ENCODE measurements at places on chromosomes 5 and 9.
A peak's percentile ranks its signal among the peaks of the same experiment; 100 is the strongest.

- DNase-seq: no peak
Observed at GRCh38 chr5:67537439-67538148, 341.0 kb upstream of the CD180 start.

GRCh38 chr5:134026521-134027287 is 21.9 kb upstream of the VDAC1 start:
- DNase-seq: peak; percentile 70

GRCh38 chr5:137379555-137380286 is 119.4 kb downstream of the SPOCK1 start:
- no peak for DNase-seq

GRCh38 chr9:126336736-126337325 is 10.2 kb downstream of the MVB12B start:
- DNase-seq: no peak

GRCh38 chr5:131147258-131147657 is 17.8 kb downstream of the HINT1 start:
- no peak for DNase-seq

DNA sequence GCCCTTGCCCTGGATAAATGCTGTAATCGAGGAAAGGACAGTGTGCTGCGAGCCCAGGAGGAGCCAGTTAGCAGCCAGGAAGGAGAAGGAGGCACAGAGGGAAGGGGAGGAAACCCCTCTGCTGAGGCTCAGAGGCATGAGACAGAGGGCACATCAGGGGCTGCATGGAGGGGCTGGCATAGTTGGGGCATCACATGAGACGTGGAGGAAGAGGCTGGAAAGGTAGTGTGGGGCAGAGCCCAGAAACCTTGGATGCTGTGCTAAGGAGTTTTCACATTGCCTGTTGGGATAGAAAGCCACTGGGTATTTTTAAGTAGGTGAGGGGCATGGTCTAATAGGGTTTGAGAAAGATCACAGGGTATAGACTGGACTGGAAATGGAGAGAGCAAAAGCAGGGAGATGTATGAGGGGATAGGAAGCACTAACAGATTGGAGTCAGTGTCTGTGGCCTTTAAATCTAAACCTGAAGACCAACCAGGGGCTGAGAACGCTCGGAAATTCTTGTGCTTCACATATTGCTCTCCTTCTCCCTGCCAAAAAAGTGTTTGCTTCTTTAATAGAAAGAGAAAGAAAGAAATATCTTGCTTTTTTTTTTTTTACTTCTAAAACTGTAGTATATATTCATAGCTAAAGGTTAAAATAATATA is 33.0 kb upstream of the ANGPTL2 start:
- no peak for DNase-seq

GRCh38 chr9:70043285-70043684 is 363 bp upstream of the MAMDC2 start:
- no peak for DNase-seq

- peak; percentile 82 for DNase-seq
Observed at GRCh38 chr9:133956520-133957076, 35.5 kb downstream of the VAV2 start.

DNA sequence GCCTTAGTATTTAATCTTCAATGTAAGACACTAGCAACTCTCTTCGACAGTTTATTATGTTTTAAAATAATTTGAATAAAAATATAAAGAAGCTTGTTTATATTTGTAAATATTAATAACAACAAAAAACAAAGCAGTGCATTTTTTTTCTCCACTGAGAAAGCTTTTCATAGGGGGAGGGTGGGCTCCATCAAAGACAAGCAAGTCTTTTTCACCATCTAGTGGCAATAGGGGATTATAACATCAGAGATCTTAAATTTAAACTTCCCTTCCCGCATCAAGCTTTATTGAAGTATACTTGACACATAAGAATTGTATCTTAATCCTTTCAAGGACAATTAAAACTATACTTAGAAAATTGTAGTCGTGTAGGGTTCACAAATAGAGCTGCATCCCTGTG is 9.3 kb upstream of the OR13F1 start:
- no peak for DNase-seq

DNA sequence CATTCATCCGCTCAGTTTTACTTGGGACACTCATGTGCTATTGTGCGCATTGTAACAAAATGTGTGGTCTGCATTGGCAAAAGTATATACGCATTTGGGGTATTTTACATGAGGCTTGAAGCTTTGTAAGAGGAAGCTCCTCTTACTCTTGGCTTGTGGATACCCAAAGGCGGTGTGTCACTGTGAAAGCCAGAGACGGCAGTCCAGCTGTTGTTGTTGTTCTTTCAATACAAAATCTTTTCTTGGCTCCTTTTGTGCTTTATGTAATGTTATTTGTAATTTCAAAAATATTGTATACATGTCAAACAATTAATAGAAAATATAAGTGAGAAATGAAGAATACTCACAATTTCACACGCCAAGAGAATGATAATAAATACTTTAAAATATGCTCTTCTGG is 128.3 kb upstream of the MOCS2 start:
- DNase-seq: no peak

- DNase-seq: no peak
Observed at GRCh38 chr5:72293495-72294055, 26.5 kb downstream of the MRPS27 start.

DNA sequence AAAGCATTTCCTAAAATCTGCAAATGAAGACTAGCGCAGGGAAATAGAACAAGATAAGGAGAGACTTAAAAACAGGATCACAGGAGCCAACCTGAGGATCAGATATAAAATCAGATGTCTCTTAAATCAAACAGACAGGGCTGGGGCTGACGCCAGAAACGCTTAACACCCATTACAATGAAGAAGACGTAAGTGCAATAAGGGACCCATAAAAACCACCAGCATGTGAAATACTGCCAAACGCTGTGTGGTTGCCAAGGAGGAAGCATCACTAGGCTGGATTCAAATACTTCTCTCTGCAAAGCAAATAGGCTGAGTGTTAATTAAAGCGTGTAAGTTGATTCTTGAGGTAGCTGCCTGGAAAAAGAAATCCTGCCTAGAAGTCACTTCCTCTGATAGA is 74.4 kb upstream of the ATP10B start:
- no peak for DNase-seq

DNA sequence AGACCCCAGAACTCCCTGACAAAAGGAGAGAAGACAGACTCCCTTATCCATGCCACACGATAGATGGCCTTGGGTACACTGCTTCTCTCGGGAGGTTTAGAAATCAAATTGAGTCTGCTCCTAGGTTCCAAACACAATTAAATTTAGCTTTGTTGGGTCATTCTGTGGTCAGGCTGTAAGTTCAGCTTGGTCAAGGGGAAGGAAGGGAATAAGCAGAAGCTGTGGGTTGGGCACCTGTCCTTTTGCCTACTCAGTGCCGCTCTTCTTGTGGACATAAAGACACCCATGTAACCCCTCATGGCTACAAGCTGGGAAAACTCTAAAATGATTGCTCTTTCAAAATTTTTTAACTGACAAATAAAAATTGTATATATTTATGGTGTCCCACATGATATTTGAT is 19.1 kb upstream of the AK3 start:
- no peak for DNase-seq

GRCh38 chr9:8727191-8727590 is 927.6 kb upstream of the DMAC1 start:
- DNase-seq: no peak

DNA sequence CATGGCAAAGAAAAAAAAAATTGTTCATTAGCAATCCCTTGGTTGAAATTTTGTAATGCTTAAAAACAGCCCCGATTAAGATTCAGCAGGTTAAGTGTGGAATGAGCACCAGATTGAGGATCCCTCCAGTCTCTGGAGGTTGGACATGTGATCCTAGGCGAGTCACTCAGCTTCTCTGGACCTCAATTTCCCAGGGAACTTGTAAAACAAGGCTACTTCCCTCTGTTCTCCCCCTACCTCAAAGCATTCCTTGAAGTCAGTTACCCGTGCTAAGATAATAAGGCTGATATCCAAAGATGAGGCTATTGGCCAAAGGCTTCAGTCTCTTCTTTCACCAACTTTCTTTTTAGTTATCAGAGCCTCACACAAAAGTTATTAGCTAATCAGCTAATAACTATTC is 2.9 kb downstream of the KLHL3 start:
- DNase-seq: no peak

- DNase-seq: no peak
Observed at GRCh38 chr9:88011005-88011766, 36.9 kb upstream of the CDK20 start.

GRCh38 chr5:10065428-10066000 is 184.2 kb downstream of the ATPSCKMT start:
- DNase-seq: no peak

DNA sequence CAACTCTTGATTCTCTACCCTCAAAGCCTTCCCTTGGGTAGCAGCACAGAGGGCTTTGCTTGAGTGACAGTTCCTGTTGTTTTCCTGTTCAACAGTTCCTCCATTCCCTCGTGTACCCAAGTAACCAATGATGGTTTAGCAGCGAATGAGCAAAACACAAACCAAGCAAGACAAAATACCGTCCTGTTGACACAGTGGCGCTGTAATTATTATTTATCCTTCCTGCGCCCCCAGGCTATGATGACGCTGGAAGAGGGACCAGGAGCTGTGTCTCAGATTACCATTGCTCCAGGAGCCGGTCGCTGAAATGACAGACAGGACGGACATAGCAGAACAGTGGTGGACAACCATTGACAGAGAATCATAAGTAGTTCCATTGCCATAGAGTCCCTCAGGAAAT is 154.8 kb downstream of the GADD45G start:
- DNase-seq: peak; percentile 23

GRCh38 chr9:79569814-79570447 is 1.8 kb upstream of the TLE4 start:
- no peak for DNase-seq

- DNase-seq: peak; percentile 23
Observed at GRCh38 chr5:10474521-10475075, 32.9 kb downstream of the ROPN1L start.

DNA sequence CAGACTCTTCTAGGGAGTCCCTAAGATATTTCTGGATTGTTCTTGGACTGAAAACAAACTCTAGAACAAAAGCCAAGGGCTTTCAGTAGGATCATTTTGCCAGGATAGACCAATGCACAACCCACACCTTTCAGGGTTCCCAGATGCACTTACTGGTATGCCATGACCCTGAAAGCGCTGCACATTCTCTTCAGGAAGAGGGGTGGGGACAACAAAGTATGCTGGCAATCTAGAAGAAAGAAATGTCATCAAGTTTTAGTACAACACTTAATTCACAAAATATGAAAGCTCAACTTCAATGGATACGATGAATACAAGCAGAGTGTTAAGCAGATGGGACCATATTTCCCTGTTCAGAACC is 57.2 kb downstream of the MTMR12 start:
- no peak for DNase-seq

DNA sequence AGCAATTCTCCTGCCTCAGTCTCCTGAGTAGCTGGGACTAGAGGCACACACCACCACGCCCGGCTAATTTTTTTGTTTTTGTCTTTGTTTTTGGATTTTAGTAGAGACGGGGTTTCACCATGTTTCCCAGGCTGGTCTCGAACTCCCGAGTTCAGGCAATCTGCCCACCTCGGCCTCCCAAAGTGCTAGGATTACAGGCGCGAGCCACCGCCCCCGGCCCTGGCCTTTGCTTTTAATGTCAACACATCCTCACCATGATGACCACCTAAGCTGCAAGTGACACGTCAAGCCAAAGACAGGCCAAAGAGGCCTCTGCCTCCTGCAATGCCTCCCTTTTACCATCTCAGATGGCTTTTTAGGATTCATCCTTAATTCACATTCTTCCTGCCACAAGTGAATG is 121.5 kb upstream of the NR5A1 start:
- no peak for DNase-seq

GRCh38 chr9:30574355-30575151 is 1809.9 kb upstream of the ACO1 start:
- peak; percentile 62 for DNase-seq

DNA sequence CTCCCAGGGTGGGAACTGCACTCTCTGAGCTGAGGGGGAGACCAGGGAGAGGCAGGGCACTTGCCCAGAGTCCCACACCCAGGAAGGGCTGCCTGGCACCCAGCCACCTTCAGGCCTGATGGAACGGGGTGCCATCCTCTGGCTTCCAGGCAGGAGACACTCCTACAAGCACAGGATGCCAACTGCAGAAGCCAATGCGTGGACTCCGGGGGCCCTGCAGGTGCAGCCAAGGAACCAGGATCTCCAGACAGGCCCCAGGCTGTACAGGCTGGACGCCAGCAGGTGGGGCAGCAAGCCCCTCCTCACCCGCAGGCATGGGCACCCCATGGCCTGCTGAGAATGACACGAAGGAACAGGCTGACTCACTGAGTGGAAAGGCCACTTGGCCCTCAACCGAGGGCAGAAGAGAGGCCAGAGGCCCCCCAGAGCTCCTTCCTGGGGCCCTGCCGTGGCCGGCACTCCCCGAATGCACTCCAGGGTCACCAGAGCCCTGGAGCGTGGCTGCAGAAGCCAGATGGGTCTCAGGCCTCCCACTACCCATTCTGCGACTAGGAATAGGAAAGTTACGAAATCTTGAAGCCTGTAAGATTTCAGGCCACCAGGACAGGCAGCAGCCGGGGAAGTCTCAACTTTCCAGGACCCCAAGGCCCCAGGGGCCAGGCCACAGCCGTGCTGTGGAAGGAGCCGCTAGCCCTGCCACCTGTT is 15.7 kb downstream of the NACC2 start:
- DNase-seq: no peak

GRCh38 chr5:141681295-141681694 is 735 bp downstream of the ARAP3 start:
- no peak for DNase-seq

- DNase-seq: no peak
Observed at GRCh38 chr5:105619725-105620124, 2051.0 kb downstream of the EFNA5 start.

DNA sequence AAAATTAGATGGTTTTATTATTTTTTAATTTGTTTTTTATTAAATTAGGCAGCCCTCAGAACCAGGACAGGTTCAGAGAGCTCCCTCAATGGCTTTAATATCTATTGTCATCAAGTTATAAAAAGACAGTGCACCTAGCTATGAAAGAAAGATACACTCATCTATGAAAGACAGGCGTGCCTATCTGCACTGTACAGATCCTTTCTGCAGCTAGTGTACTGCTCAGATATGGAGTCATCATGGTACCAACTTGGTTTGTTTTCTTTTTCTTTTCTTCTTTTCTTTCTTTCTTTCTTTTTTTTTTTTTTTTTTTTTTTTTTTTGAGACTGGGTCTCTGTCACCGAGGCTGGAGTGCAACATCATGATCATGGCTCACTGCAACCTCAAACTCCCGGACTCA is 54.8 kb upstream of the GPBP1 start:
- no peak for DNase-seq

- no peak for DNase-seq
Observed at GRCh38 chr5:175088963-175089362, 355.0 kb downstream of the DRD1 start.
